ENCODE measurements at places on chromosomes 16 and 17.
A peak's percentile ranks its signal among the peaks of the same experiment; 100 is the strongest.

GRCh38 chr16:30112197-30113030 lies 923 bp downstream of the GDPD3 start:
- DNase-seq, result peak; percentile 74

GRCh38 chr16:87100306-87101058 lies 216.7 kb downstream of the C16orf95 start:
- DNase-seq, result no peak

- no peak for DNase-seq
Measured at GRCh38 chr16:87930456-87930855, 5.9 kb downstream of the CA5A start.

- no peak for DNase-seq
Measured at GRCh38 chr16:11349599-11350276, 4.5 kb downstream of the RMI2 start.

GRCh38 chr17:57369509-57369945 lies 113.2 kb downstream of the MSI2 start:
- DNase-seq, result no peak

DNA sequence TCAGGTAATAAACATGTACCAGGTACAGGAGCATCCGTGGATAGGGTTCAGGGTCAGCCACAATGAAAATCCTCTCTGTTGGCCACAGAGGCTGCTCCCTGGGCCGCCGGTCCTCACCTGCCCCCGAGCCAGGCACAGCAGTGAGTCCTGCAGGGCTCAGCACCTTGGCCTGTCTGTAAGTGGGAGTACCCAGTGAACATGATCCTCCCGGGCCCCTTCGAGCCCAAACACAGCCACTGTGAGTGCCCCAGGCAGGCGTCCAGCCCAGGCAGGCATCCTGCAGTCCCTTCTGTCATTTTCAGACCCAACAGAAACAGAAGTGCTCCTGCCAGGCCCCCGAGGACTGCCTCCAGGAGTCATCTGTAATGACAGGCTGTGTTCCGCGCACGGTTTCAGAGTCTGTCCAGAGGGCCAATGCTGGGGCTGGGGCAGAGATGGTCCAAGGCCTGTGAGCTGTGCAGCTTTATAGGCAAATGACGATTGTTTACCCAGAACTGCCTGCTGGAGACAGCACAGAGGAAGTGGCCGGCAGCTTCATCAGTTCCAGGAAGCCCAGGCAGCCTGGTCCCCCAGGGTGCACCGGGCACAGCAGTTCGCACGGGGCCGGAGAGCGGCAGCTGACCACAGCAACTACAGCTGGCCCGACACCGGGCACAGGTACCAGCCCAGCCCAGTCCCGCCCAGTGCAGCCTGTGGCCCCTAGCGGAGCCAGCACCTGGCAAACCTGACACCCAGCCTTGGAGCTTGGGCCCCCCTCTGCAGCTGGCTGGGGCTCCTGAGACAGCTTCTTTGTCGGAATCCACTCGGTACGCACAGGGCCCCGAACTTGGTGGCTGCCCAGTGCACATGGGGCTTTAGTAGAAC lies 13.2 kb downstream of the SLC7A5 start:
- DNase-seq, result peak; percentile 48

DNA sequence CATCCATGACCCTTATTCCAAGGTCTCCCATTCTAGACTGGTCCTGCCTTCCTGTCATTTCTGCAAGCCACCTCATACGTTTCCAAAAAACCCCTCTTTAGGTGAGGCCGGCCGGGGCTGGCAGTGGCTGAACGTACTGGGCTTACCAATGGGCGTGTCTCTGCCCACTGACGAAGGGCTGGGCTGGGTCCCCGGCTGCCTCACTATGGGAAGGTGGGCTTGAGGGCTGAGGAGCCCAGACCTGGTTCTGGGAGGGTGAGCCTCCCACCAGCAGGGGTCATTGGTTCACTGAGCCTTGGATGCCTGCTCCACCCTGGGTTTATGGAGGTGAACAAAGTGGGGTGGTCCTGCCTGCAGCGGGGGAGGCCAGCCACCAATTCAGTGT lies 19.9 kb downstream of the KDM8 start:
- DNase-seq, result peak; percentile 31

GRCh38 chr16:54585094-54585997 lies 298.8 kb upstream of the IRX3 start:
- DNase-seq, result no peak

DNA sequence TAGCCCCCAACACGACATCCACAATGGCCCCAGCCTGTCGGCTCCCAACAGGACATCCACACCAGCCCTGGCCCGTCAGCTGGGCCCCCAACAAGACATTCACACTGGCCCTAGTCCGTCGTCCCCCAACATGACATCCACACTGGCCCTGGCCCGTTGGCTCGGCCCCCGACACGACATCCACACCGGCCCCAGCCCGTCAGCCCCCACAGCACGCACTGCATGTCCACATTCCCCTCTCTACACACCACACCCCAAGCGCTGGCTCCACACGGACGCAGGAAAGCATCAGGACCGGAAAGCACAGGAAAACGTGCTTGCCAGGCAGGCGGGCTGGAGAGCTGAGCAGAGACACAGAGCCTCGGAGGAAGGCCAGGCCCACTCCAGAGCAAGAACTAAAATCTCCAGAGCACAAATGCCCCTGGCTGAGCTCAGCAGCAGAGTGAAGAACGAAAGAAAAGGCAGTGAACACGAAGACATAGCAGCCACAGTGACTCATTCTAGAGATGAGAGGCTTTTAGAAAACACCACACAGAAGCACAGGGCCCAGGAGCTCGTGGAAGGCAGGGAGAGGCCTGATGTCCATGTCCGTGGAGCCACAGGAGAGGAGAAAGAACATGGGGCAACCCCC lies 50.6 kb downstream of the LMF1 start:
- no peak for DNase-seq

- no peak for DNase-seq
Measured at GRCh38 chr16:8730335-8730915, 56.0 kb downstream of the ABAT start.

GRCh38 chr17:38451840-38452529 lies 23.7 kb downstream of the ARHGAP23 start:
- no peak for DNase-seq

GRCh38 chr17:37787055-37787757 lies 42.3 kb upstream of the HNF1B start:
- DNase-seq, result no peak

DNA sequence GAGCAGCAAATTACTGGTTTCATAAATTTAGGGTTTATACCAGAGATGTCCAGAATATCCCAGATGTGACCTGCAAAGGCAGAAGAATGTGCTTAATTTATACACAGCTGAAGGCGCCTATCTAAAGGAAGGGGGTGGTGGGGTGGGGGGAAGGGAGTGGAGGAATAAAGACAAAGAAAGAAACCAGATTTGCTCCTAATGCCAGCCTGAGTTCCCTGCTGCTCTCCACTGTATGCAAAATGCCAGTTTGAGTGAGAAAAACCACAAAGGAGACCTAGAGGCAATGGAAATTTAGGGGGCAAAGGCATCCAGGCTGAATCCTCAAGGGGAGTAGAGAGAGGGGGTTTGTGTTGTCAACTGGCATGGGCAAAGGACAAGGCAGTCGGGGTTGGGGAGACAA lies 161.5 kb upstream of the TOX3 start:
- DNase-seq, result no peak

GRCh38 chr17:8141045-8141444 lies 11.2 kb downstream of the PER1 start:
- no peak for DNase-seq

GRCh38 chr17:32265192-32265923 lies at the start of gene RHBDL3:
Gene RHBDL3, plus strand, starts transcription at chr17:32265832. Its CDS starts 358 bp downstream, at chr17:32266190.
- peak; percentile 33 for DNase-seq

DNA sequence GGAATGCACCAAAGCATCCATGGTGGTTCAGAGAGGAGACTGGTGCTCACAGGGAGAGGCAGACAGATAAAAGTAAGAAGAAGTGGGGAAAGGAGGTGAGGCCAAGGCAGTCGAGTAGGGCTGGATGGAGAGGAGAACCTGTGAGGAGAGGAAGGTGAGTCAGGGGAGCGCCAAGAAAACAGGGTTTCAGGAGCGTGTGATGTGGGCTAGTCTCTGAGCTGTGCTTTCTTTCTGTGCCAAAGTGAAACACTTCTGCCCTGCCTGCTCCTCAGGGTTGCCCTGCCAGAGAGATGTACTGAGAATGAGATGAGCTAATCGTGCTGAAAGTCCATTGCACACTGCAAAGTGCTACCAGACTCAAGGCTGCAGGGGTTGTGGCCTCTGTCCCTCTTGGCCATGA lies 310.7 kb upstream of the CCL2 start:
- no peak for DNase-seq

DNA sequence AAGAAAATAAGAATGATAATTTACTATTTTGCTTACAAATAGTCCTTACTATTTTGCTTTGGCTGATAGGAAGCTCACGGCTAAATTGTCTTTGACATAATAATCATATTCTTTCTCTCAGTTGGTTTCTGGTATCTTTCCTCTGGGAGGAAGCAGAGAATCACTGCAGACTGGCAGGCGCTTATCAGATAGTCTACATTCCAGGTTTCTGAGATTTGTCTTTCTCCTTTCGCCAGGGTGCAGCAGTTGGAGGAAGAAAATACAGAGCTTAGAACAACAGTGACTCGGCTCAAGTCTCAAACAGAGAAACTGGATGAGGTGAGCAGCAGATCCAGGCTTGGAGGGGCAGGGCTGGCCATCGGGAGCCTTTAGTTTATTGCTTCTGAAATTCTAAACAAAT lies 136.1 kb downstream of the RAB11FIP4 start:
- DNase-seq, result no peak

GRCh38 chr17:48603959-48604769 lies 622 bp downstream of the HOXB6 start:
- DNase-seq, result no peak

- DNase-seq, result peak; percentile 9
Measured at GRCh38 chr17:39757176-39757662, 19.5 kb downstream of the GRB7 start.

GRCh38 chr17:55735731-55736405 lies 13.2 kb upstream of the TMEM100 start:
- DNase-seq, result peak; percentile 39

GRCh38 chr17:57589151-57590034 lies 155.7 kb downstream of the CCDC182 start:
- no peak for DNase-seq

GRCh38 chr17:77756028-77756427 lies 202.5 kb upstream of the TNRC6C start:
- DNase-seq, result no peak

GRCh38 chr17:48927978-48928745 lies 16.5 kb downstream of the SNF8 start:
- DNase-seq, result no peak

- DNase-seq, result no peak
Measured at GRCh38 chr17:43570518-43570928, 24.4 kb upstream of the ETV4 start.
